ENCODE measurements at places on chromosomes 1 and 21.

DNA sequence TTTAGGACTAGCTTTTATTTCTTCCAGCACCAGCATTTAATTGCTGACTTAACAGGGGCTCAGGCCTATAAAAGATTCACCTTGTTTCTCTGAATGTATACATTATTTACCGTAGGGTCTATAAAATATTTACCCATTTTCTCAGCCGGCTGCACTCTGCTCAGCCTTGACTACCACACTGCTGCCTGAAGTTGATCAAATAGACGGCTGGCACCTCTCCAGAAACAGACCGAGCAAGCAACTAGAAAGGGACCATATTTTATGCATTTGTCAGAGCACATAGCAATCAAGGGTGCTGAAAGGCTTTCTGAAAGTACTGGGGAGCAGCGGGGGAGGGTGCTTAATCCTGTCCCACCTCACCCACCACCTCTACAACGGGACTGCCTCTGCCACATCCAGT, 64.7 kb upstream of the FGGY start:
- no peak for DNase-seq

DNA sequence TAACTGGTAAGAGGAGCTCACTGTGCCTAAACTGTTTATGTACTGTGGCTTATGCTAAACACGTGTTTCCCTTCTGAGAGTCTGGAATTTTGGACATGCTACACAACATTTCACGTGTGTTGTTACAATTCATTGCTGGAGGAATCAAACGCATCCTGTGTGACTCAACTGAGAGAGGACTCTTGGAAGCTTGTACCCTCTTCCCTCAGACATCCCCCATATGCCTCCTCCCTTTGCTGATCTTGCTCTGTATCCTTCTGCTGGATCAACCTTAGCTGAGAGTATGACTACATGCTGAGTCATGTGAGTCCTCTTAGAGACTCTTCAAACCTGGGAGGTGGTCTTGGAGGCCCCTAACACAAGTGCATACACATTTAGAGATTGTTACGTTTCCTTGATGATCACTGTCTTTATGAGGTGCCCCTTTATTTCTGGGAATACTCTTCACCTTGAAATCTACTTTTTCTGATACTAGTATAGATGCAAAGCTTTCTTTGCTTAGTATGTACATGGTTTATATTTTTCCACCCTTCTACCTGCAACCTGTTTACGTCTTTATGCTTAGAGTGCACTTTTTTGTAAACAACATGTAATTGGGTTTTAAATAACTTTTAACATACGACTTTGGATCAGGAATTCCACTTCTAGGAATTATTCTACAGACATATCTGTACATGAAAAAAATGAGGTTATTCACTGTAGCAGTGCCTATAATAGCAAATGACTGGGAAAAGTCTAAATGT, 8.7 kb downstream of the NPHP4 start:
- DNase-seq: no peak

DNA sequence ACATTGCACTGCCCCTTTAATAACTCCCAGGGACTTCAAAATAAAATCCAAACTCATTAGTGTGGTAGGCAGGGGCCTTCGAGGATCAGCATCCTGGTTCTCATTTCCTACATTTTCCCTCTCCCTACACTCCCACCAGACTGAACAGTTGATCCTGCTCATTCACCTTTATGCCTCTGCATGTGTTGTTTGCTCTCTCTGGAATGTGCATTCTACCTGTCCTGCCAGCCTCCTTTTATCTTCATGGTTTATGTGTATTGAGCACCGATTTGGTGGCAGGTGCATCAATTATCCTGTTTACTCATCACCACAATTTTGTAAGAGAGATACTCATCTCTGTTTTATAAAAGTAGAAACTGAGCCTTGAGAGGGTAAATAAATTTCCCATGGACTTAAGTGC, 125.0 kb downstream of the ADSS2 start:
- no peak for DNase-seq

DNA sequence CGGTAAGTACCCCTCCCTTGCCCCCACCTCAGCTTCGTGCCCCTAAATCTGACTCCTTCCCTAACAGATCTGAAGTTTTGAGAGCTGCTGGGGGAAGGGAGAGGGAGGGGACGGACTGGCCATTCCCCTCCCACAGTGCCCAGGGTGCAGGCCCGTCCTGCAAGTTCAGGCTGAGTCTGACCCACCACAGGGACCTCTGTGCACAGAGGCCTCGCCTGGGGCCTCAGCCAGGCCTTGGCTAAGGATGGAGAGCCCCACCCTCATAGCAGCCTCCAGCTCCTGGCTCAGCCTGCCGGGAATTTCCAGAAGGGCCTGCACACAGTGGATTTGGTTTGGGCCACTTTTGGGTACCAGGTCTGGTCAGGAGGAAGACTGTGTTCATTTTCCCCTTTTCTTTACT, 31.2 kb upstream of the TNFRSF1B start:
- DNase-seq: no peak

DNA sequence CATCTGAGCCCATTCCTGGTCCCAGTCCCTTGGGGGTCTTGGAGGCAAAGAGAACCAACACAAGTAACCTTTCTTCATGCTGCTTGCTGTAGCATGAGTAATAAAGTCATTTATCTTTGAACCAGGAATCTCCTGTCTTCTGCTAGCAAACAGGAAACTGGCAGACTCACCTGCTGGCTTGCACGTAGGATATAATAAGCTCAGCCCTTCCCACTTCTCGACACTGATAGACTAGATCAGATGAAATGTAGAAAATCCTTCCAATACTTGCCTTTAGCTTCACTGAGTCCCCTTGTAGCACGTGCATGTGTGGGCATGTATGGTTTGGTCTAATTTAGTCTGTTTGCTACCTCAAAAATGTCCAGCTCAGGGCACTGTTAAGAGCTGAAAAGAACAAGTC, 6.5 kb upstream of the TFF2 start:
- DNase-seq: no peak

DNA sequence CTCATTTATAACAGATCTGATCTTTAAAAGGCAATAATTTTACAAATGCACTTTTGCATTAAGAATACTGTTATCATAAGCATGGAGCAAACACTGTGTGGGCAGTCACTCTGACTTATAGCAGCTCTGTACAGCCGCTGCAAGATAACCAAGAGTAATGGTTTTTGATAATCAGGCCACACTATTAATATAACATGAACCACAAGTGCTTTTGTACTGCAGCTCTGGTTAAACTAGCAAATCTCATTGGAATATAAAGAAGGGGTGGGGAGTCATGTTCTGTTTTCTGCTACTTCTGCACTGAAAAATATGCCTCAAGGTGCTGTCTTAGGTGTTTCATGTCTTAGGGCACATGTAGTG, 357.4 kb downstream of the LMO4 start:
- no peak for DNase-seq

GRCh38 chr1:66757722-66758240, 5.5 kb downstream of the DYNLT5 start:
- DNase-seq: no peak

GRCh38 chr21:34220556-34221195, 143.1 kb upstream of the KCNE2 start:
- DNase-seq: no peak

GRCh38 chr1:220341126-220341525, 68.9 kb upstream of the RAB3GAP2 start:
- DNase-seq: no peak

DNA sequence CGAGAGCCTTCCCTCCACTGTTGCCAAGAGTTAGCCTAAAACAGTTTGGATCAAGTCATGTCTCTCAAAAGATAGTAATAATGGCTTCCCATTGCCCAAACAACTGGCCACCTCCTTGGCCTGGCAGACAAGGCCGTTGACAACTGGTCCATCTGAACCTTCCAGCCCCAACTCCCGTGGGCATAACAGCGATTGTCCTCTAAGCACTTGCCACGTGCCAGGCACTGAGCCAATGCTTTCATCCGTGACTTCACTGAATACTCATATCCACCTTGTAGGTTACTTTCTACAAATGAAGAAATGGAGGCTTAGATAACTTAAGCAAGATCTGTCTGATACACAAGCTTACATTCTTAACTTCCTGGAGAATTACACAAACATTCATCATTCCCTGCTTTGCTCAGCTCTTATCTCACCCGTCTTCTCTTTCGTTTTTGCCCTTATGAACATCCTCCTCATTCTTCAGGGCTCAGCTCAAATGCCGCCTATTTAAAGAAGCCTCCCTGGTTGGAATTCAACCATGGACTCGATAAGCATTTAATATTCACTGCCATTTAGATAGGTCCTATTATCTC, 106.4 kb downstream of the KCND3 start:
- no peak for DNase-seq

DNA sequence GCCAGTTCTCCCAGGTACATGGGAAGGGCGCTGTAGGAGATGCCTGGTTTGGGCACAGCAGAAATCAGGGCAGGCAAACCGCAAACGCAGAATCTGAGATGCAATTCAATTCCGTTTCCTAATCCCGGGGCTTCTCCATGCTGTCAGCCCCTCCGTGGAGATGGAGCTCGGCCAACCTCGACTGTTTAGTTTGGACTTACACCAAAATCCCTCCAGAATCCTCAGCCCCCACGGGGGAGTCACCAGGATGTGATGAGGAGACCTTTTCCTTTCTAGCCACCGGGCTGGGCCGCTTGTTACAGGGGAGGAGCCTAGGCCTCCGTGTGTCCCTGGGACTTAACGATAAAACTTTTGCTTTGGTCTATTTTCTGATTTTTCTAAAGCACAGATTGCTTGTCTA, 7.9 kb downstream of the SLC2A7 start:
- no peak for DNase-seq

GRCh38 chr1:177873238-177873637, 96.6 kb downstream of the SEC16B start:
- DNase-seq: no peak

DNA sequence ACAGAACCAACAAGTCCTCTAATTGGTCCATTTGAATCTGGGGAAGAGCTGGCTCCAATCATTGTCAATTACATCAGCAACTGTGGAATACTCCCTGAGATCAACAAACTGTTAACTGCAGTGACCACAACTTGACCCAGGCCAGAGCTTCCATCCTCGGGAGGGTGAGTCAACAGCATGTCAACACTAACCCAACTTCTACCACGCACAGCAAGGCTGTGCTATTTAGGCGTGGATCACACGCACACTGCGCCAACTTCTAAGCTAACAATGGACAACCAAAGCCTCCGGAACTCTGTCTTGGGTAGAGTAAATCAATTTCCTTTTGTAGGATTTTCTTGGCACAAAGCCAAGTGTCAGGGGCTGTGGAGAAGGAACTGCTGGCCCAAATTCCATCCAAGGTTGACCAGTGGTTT, 30.4 kb downstream of the APP start:
- no peak for DNase-seq
